T-cell (primary cell): ENCODE measurements at places on chromosomes 4 and X.

- no peak for DNase-seq
Measured at GRCh38 chrX:142891046-142891445, 134.7 kb upstream of the SPANXN4 start.

DNA sequence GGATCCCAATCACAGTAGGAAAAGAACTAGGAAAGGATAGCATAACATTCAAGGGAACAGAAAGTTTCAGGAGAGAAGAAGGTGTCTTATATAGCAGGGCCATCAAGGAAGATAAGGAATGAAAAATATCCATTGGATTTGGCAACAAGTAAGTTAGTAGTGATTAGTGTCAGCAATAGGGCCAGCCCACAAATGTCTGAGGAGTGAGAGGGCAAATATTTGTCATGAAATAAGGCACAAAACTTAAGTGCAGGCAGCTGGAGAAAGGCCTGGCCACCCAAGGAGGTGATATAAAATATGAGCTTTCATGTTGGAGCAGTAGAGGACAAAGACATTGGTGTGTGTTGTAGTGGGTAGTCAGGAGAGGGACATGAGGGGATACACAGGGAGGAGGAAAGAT lies 132.1 kb downstream of the COL4A6 start:
- no peak for DNase-seq

- peak; percentile 5 for DNase-seq
Measured at GRCh38 chrX:37755025-37755424, 24.8 kb upstream of the CYBB start.

DNA sequence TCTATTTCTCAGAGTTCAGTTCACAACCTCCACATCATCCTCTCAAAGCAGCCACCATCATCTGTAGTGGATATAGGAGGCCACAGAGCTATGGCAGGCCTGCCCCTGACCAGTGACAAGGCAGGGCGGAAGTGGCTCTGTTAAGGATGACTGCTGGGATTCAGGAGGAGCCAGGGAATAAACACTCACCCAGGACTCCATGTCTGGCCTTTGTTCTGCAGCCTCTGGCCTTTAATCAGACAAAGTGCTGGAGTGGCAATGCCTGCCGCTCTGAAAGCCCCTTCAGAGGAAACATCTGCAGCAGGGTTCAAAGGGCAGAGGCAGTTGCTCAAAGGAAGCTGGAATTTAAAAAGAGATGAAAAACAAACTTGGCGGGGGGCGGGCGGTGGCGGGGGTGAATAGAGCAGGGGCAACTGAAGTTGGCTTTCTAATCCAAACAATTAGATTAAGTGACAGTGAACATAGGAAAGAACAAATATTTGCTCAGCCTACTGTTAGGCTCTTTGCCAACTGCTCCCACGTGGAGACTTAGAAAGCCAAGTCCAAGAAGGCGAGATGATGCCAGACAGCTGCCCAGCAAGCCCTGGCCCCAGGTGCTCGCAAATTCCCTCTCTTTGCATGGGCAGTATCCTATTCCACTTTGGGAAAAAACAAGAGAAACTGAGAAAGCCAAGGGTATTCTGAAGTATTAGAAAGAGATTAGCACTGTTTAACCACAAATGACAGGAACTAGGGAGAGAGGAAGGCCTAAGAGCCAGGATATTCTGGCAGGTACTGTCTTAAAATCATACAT lies 5.5 kb downstream of the MPP1 start:
- no peak for DNase-seq

- peak; percentile 60 for DNase-seq
Measured at GRCh38 chrX:102652031-102652688, 877 bp downstream of the GPRASP1 start.

DNA sequence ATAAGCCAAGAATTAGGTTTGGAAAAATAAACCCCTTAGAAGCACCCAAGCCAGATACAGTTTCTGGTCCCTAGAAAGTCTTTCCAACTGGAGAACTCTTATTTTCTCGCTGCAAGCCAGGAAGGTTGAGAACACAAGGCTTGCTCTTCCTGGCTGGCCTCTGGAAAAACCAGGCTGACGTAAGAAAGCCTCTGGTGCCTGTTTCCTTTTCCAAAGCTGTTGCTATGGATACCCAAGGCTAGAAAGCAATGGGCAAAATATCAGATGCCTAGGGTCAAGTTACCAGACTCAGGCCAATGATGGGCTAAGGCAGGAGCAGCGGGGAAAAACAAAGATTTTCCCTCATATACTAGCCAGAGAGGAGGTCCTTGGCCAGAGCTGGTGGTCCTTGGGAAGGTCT lies 281.6 kb downstream of the KLHL13 start:
- DNase-seq, result no peak

GRCh38 chrX:34381241-34381640 lies 249.1 kb upstream of the FAM47A start:
- no peak for DNase-seq

DNA sequence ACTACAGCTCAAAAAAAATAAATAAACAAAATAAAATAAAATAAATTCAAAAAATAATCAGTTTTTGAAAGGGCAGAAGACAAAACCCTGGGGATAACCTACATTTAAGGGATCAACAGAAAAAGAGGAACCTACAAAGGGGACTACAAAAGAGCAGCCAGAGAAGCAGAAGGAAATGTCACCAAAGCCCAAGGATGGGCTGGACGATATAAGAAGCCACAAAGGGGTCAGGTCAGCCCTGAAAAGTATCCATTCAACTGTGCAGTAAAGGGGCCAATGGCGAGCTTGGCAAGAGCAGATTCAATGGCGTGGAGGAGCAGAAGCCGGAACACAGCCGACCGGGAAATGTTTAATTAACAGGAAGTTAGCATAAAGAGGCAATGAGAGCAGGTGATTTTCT lies 16.9 kb downstream of the ACOT9 start:
- DNase-seq, result no peak
